ENCODE measurements at places on chromosomes 7 and 10. TPM values are rescaled to one million over a fixed set of nuclear protein-coding genes. Genes with fewer than 3 reads are reported as not detected.

Gene CDHR3
- total RNA-seq, result 6.7 TPM

Gene OR2A1
- total RNA-seq, result not detected

Gene PILRB
- 14.5 TPM for total RNA-seq

Gene GDF2
- 0.23 TPM for total RNA-seq

Gene SPDYE1
- total RNA-seq, result not detected

Gene COL28A1
- 1.4 TPM for total RNA-seq

Gene LRRC18
- total RNA-seq, result 0.23 TPM

Gene SRRM3
- 15.2 TPM for total RNA-seq

Gene HTR5A
- 2.5 TPM for total RNA-seq

Gene CYP3A4
- not detected for total RNA-seq

Gene TAS2R16
- not detected for total RNA-seq

Gene PRSS2
- not detected for total RNA-seq

Gene IGFBP1
- 0.23 TPM for total RNA-seq

Gene RELN
- total RNA-seq, result 77.0 TPM

Gene ZNF804B
- total RNA-seq, result 8.3 TPM

Gene SEPHS1
- total RNA-seq, result 51.7 TPM

Gene NRCAM
- total RNA-seq, result 205 TPM

Gene TLX1
- total RNA-seq, result not detected

Gene LAMB4
- total RNA-seq, result 0.92 TPM

Gene IL6
- total RNA-seq, result not detected

Gene STOX1
- 15.7 TPM for total RNA-seq

Gene UPK3B
- 0.23 TPM for total RNA-seq

Gene ANKRD1
- not detected for total RNA-seq

Gene PHTF2
- 53.1 TPM for total RNA-seq

Gene RBP3
- not detected for total RNA-seq

Gene AMZ1
- 4.4 TPM for total RNA-seq

Gene NFE2L3
- 10.6 TPM for total RNA-seq

Gene TCF7L2
- 84.0 TPM for total RNA-seq

Gene UNC5B
- 7.4 TPM for total RNA-seq

Gene OPALIN
- not detected for total RNA-seq

Gene PNLIPRP3
- not detected for total RNA-seq

Gene TBC1D12
- 66.2 TPM for total RNA-seq

Gene ENTPD1
- total RNA-seq, result 16.6 TPM

Gene NCF1
- 0.69 TPM for total RNA-seq

Gene ASZ1
- total RNA-seq, result not detected

Gene ZC3HAV1L
- total RNA-seq, result 11.5 TPM

Gene KNDC1
- 18.5 TPM for total RNA-seq

Gene MYL10
- total RNA-seq, result not detected

Gene FRMD4A
- total RNA-seq, result 63.9 TPM

Gene OR2A25
- total RNA-seq, result not detected

Gene TM9SF3
- 134 TPM for total RNA-seq

Gene WDFY4
- 1.6 TPM for total RNA-seq

Data from diencephalon (tissue), 1 donor.